T-helper 22 cell (primary cell): ENCODE measurements at places on chromosomes 16 and 17.

- DNase-seq: no peak
These were observed 8.5 kb upstream of the CRHR1 start for GRCh38 chr17:45775576-45776011.

GRCh38 chr16:58670177-58670576 is 14.4 kb downstream of the SLC38A7 start:
- DNase-seq: no peak

DNA sequence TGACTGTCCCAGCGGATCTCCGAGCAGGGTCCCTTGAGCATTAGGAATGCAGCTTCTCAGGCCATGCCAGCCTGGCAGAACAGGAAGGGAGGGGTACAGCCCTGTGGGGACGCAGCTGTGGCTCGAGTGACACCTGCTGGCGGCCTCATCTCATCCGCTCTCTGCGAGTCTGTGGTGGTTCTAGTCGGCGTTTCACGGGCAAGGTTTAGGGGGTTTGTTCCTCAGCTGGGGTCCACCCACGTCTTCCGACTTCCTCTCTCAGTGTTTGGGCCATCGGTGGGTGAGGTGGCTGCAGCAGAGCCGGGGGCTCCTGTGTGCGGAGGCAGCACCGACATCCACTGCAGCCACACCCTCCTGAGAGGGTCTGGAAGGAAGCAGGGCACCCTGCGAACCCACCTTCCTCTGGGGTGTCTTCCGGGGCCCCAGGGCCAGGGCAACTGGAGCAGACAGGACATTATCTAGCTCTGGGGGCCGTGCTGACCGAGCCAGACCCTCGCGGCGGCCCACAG is 33.3 kb downstream of the JPH3 start:
- peak; percentile 30 for DNase-seq

- DNase-seq: no peak
These were observed 18.4 kb upstream of the UBE2I start for GRCh38 chr16:1290860-1291575.

DNA sequence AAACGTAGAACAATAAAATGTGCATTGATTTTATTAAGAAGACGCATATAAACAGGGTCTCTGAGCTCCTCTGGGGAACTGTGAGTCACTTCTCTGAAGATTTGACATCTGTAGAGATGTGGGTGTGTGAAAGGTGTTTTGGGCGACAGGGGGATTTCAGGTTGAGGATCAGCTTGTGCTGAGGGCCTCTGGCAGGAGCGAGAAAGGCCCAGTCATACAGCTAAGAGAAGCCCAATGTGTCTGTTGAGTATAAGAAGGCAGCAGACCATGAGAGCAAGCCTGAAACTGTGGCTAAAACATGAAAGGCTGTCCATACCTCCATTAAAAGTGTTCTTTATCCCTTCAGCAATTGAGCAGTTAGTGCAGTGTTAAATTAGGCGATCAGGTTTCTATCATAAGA is 406.5 kb upstream of the MON1B start:
- no peak for DNase-seq

DNA sequence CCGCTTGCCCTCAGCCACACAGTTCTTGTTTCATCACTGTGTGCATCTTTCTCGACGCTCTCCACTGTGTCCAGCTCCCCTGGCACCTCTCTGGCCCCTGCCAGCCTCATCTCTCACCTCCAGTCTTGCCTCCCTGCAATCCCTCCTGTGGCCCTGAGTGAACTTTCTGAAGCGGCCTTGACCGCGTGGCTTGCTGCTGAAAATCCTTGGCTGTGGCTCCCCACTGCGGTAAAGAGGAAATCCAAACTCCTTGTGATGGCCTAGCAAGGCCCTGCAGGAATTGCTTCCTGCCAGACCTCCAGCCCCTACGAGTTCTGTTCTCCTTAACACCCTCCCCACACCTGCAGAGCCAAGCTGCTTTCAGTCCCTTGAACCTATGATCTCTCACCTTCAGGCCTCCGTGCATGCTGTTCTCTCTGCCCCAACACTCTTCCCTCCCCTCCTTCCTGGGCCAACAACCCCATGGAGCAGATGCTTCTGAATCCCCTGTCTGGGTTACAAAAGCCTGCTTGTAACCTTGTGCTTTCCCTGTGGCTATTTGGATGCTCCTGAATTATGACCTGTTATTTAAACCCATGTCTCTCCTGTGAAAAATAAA is 33.6 kb upstream of the BRD7 start:
- no peak for DNase-seq

- peak; percentile 43 for DNase-seq
These were observed 424 bp downstream of the HOXB2 start for GRCh38 chr17:48544349-48545021.

GRCh38 chr16:28158136-28158535 is 53.6 kb downstream of the XPO6 start:
- DNase-seq: no peak

DNA sequence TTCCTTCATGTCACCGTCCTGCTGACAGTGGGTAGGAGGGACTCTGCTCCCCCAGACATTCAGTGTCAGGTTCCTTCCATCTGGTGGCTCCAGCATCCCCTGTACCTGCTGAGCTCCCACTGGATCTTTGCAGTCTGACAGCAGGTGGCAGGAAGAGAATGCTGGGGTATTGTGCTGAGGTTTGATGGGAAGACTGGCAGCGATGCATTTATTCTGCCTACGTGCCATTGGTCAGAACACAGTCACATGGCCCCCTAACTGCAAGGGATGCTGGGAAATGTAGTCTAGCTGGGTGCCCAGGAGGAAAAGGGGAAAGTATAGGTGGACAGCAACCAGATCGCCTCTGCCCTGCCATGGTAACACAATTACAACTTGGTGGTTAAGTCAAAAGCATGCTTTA is 44.4 kb downstream of the IRX3 start:
- no peak for DNase-seq

GRCh38 chr17:62653002-62653825 is 25.7 kb downstream of the MRC2 start:
- DNase-seq: peak; percentile 29

- DNase-seq: peak; percentile 1
These were observed 628 bp downstream of the GABARAPL2 start for GRCh38 chr16:75566758-75567255.

DNA sequence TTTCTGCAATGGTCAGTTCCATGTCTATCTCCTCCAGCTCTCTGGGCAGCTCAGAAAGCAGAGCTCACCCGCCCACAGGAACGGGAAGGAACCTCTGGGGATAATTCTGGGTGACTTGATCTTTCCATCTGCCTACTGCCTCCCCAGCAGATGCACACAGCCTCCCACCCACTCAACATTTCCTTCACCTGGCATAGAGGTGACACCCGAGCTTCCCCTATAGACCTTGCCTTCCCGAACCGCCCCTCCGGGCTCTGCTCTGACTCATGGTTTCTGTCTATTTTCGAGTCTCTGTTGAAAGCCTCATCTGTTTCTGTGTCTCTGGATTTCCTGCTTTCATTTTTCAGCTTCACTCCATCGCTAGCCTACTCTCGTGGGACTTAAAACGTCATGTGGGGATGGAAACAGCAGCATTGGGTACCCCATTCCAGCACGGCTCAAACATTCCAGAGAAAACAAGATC is 11.4 kb downstream of the GGA3 start:
- DNase-seq: peak; percentile 41

- no peak for DNase-seq
These were observed 508 bp upstream of the TMC8 start for GRCh38 chr17:78130090-78130436.

DNA sequence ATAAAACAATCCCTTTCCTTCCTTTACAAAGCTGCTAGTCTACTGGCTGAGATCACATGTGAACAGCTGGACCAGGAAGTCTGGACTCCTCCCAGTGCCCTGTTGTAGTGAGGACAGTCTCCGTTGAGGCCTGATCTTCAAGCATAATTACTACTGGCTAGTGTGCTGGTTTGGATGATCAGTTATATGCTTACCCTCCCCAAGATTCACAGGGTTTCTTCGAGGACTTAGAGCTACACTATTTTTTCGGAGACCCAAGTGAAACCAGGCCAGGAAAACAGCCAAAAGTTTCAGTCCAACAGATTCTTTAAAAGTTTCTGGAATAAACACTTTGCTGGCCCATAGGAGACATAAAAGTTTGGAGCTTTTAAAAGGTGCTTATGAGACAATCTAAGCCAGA is 194.9 kb upstream of the CDH11 start:
- no peak for DNase-seq

- DNase-seq: no peak
These were observed 105.8 kb downstream of the NOG start for GRCh38 chr17:56699186-56699894.

- DNase-seq: no peak
These were observed 77.7 kb downstream of the RBFOX3 start for GRCh38 chr17:79533116-79533515.

GRCh38 chr16:83574388-83574787 is 233.4 kb upstream of the HSBP1 start:
- no peak for DNase-seq

DNA sequence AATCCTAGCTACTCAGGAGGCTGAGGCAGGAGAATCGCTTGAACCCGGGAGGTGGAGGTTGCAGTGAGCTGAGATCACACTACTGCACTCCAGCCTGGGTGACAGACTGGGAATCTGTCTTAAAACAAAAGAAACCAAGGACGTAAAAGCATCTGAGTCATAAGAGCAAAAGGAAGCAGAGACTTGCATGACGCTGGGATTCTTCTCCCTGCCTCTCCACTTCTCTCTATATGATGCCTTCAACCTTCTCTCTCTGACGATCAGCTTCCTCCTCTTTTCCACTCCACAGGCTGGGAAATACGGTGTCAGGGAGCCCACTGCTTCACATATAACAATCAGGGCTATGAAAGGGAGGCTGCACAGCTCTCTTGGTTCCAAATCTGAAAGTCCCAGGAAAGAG is 43.2 kb upstream of the CCL1 start:
- no peak for DNase-seq

DNA sequence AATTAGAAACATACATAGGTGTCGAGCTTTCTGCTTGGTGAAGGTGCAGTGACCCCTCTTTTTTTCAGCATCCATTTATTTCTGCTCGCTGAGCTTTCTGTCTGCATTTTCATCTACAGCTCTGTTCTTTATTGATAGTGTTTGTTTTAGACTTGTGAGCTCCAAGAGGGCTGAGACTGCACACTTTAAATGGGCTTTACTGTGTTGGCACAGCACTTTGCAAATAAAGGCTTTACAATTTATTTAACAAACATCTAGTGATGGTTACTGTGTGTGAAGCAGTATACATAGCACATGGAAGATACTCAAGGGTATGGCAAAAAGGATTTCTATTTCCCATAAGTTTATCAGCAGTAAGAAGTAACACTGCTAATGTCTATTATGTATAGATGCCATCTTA is 563.7 kb upstream of the HSBP1 start:
- no peak for DNase-seq

GRCh38 chr17:82569621-82570020 is 50.1 kb downstream of the FOXK2 start:
- no peak for DNase-seq

GRCh38 chr16:85092309-85092708 is 20.0 kb downstream of the CIBAR2 start:
- no peak for DNase-seq

GRCh38 chr16:84451781-84452180 is 52.7 kb downstream of the MEAK7 start:
- DNase-seq: no peak

GRCh38 chr16:12287796-12288536 is 311.4 kb downstream of the SNX29 start:
- no peak for DNase-seq

DNA sequence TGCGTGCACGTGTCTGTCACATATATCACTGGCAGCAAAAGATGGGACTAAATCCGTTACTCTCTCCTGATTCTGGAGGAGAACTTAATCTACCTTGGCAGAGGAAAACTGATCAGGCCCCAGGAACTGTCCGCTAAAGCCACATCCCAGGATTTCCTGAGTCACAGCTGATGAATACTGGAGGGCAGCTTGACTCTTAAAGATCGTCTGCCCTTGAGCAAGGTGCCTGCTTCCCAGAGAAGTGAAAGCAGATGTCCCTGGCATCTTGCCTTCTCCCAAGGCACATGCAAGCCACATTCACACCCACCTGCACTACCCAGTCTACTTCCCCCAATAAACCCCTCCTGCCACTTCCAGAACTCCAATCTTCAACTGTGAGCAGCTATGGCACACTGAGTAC is 99.8 kb downstream of the CPPED1 start:
- DNase-seq: no peak

DNA sequence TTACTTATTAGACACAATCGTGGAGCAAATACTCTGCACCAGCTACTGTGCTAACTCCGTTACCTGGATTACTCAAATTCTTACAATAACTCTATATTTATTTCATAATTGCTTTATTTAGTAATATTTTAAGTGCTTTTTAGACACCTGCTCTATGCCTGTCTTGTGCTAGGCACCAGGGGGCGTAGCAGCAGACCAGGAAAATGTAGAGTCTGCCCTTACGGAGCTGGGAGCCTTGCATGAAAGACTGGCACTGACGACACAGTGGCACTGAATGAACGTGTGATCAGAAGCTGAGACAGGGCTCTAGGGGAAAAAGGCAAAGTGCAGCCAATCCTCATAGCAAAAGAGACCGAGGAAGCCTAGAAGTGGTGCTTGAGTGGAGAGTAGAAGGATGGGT is 486.5 kb downstream of the CDH13 start:
- no peak for DNase-seq

- DNase-seq: no peak
These were observed 29.6 kb downstream of the VPS53 start for GRCh38 chr17:685006-685405.

GRCh38 chr16:87702325-87702811 is 63.4 kb downstream of the KLHDC4 start:
- DNase-seq: no peak

- no peak for DNase-seq
These were observed 10.8 kb upstream of the TLCD3B start for GRCh38 chr16:30041841-30042240.

DNA sequence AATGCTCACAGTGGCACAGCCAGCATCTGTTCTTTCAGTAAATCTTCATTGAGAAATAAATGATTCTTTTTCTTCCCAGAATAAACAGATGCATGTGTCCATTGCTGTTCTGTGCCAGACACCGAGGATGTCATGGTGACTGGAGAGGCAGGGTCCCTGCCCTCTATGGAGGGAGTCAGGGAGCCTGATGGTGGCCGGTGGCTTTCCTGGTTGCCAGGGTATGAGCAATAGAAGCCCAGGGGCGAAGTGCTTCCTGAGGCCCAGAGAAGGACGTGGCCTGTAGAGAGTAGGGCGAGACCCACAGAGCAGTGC is 29.9 kb upstream of the NUDT16L1 start:
- no peak for DNase-seq

DNA sequence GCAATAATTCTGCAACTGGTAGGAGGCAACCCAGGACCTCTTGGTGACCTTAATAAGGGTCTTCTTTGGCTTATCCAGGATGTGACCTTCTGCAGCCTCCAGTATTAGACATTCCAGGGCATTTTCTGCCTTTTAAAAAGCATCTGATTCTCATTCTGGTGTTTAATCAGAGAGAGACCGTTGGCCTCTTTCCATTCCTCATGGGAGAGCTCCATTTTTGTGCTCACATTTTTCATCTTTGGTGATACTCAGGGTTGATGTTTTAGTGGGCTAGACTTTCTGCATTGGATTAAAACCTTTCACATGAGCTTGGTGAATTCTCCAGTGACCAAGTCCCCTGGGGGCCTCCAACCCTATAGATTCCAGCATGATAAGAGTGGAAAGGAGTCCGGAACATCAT is 150.2 kb upstream of the CACNG5 start:
- no peak for DNase-seq

GRCh38 chr17:50425682-50426471 is at the start of gene ACSF2:
TSS of gene ACSF2 (plus strand) at chr17:50426218. CDS start at chr17:50426262, 44 bp downstream.
- peak; percentile 63 for DNase-seq

GRCh38 chr16:57601801-57602478 is 26.5 kb upstream of the ADGRG1 start:
- peak; percentile 30 for DNase-seq
